ENCODE measurements at places on chromosomes 5 and 9.

DNA sequence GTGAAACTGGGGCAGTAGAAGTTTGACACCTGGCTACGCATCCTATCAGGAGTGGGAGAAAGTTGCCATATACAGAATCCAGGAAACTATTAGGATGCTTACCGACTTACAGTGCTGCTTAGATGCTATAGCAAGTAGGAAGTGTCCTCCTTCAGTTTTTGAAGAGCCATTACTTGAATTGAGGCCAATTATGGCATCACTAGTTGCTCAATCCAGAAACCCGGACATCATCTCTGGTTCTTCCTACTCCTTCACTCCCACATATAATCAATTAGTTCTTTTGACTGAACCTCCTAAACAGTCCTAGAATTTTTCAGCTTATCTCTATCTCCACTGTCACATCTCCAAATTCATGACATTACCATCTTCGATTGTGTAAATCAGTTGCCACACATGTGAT is 41.8 kb upstream of the UGCG start:
- no peak for DNase-seq

DNA sequence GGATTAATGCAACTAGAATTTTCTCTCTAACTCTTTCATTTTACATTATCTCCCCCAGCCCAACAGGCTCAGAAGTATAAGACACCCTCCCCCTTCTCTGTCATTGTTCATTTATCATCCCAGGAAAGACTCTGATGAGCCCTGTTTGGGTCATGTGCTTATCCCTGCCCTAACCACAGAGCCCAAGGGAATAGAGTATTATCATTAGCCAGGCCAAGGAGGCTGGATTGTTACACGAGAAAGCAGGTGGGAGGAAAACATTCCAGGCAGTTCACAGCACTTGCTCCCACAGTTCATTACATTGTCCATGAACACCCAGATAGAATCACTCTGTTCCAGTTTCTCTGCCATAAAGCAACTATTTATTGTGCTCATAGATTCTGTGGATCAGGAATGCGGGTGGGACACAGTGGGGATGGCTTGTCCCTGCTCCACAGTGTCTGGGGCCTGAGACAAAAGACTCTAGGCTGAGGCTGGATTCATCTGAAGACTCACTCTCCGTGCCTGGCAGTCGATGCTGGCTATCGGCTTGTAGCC is 59.5 kb upstream of the TMEM215 start:
- no peak for DNase-seq

- no peak for DNase-seq
Measured at GRCh38 chr5:143434261-143435209, 31.0 kb upstream of the NR3C1 start.

GRCh38 chr9:78357165-78357873 is 60.4 kb downstream of the PSAT1 start:
- no peak for DNase-seq

DNA sequence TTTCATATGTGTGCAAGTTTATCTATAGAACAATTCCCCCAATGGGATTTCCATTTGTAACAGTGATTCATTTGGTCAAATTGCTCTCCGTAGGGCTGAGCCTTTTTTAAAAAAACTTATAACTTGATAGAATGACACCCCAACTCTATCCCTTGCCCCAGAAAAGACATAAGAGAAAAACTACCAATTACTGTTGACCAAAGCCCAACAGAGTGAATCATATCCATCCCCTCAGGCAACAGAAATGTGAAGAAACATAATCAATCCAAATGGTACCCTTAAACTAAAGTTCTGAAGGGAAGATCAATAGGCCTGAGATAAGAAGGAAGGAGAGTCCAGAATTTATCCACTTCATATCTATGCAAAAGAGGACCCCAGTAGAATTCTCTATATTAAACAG is 17.8 kb downstream of the TICAM2 start:
- no peak for DNase-seq

DNA sequence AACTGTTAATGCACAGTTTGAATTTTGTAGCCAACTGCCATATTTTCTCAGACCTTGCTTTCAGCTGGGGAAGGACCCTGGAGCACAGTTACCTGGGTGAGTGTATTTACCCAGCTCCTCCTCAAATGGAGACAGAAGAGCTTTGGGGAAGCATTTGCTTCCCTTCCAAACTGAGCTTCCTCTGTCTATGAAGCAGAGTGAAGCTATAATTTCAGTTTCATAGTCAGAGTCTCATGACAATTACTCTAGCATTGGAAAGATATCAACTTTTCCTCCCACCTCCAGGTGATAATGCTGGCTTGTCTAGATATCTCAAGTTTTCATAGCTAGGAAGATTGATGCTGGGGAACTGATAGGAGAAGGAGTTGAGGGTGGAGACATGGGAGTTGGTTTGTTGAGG is 406.4 kb upstream of the CLINT1 start:
- no peak for DNase-seq

GRCh38 chr5:170049713-170050112 is 56.0 kb upstream of the FOXI1 start:
- no peak for DNase-seq

DNA sequence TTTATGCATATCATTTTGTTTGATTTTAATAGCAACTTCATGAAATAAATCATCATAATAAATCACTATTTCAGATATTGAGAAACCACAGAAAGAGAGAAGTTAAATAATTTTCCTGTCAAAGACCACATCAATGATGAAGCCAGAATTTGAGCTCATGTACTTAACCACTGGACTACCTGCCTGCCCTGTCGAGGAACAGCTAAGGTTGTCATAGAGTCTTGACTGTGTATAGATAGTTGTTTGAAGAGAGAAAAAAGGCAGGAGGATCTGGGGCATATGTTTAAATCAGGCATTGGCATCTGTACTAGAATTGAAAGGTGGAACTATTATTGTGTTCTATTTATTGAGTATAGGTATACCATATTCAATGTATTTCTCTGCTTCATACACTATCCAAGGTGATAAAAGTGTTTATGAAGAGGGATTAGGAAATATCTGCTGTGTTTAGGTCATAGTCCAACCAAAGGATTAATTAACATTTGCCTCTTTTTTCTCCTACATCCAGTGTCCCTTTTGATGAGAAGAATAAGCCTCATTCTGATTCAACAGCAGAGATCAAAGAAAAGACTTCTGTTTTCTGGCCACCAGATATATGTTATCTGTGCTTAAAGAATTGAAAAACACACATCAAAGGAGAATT is 37.3 kb upstream of the CDKN2B start:
- DNase-seq: no peak

- no peak for DNase-seq
Measured at GRCh38 chr9:21653091-21653490, 149.3 kb upstream of the MTAP start.

GRCh38 chr9:19113964-19114679 is 11.4 kb upstream of the HAUS6 start:
- no peak for DNase-seq

DNA sequence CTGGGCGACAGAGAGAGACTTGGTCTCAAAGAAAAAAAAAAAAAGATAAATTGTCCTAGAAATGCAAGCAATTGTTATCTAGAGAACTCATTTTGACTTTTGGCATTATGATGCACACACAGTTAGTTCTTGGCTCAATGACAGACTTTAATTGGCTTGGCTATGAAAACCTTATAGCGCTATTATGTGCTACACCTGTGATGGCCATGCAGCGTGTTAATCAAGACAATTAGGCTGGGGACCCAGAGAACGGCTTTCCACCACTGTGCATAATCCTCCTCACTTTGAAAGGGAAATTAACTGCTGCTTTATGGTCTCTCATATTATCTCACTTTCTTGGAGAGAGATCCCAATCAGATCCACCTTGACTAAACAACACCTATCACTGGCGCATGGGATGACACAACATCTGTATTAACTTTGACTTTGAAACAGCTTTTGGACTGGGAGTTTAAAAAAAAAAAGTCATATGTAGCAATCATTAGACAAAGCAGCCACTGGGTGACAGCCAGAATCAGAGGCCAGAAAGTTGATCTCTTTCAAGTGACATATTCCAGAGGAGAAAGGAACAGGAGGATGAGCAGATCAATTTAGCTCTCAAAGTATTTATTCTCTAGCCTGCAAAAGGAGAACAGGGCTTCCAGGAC is 132.5 kb downstream of the PPP2R2B start:
- no peak for DNase-seq

DNA sequence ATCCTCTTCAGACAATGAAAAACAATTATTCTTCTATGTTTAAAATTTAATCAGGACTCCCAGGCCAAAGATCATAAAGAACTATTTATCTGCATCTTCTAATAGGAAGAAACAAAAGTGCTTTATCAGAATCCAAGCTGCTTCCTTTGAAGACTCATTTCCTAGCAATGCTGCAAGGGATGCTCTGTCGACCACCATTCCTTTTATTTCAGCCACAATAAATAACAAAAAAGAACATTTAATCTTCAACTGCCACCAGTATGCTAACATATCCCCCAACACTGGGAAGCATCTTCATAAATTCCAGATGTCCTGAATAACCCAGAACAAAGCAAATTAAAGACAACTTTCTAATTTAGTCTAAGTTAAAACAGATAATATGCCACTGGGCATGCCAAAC is 68.7 kb downstream of the PKD2L2 start:
- DNase-seq: no peak

DNA sequence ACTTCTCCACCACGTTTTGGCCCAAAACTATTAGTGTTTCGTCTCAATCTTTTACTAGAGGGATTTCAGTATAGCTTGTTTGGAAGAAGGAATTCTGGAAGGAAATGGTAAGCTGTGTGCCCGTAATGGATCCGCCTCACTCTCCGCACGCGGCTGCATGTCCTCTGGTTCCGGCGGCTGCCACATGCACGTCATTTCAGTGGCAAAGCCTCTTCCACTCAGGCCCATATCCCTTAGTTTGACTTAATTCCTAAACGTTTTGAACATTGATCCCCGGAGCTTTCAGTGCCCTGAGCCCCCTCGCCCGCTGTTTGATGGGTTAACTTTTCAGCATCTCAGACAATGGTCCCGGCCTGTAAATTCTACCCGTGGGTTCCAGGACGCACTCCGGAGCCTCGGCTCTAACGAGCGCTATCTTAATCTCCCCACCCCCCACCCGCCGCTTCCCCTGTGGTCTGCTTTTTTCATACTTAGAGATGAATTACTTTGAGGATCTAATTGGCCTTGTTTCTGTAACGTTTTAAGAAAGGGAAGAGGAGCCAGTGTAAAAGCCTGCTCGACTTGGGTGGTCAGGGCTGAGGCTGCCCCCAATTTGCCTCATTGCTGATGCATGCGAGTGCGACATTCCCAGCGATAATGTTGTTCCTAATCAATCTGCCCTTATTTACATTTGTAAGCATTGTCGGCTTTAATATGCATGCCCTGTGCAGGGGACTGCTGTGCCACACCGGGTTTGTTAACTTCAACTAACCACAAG is 4.6 kb downstream of the PTCH1 start:
- DNase-seq: no peak

- no peak for DNase-seq
Measured at GRCh38 chr9:137198051-137198901, 2.3 kb downstream of the TPRN start.

DNA sequence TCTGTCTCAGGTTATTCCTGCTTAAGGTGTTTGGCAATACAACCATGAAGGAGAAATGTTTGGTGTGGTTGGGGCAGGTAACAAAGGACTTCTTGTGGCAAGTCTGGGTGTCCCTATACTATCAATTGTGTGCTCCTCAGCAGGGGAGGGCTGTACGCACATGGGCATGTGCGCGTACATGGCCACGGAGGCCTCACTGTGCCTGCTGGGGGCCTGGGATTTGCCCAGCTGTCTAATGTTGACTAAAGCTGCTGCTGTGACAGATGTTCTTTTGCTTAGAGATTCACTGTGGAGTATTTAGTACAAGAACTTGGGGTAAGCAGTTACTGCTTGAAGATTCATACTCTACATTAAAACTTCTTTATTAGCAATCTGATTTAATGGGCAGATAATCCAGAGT is 97.5 kb downstream of the HSPA4 start:
- no peak for DNase-seq

DNA sequence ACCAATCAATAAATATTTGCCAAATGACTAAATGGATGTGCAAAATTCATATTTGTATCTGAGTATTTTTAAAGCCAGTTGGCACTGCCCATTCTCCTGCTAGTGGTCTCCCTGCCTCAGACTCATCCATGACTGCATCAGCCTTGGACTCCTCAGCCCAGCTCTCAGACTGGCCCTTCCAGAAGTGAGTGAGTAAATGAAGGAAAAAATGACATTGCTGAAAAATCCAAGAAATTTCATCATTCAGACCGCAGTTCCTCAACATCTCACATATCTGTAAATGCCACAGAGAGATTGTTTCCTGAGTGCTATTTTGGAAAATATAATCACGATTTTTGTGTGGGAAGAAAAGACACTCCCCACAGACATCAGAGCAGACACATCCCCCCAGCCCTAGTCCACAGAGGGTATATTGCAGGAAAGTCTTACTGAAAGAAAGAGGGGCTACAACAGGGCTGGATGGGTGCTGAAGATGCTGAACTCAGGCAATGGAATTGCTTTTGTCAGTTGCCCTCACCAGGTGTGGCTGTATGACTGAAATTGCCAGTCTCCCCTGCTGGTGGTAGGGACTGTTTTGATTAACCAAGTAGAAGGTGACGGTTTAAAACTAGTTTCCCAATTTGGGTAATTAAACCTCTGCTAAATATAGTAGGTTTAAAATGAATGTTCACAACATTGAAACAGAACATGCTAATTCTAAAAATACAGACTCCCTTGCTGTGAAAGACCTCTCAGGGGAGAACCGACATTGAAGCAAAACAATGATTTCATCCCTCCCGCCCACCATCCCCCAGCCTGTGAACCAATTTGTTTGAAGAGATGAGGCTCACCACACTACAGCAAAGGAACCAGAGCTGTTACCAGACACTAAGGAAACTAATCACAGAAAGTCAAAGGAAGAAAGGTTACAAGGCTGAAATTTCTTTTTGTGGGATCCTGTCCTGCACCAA is 158.8 kb downstream of the DEPDC1B start:
- DNase-seq: no peak

- no peak for DNase-seq
Measured at GRCh38 chr9:85248514-85249312, 493.0 kb downstream of the AGTPBP1 start.

DNA sequence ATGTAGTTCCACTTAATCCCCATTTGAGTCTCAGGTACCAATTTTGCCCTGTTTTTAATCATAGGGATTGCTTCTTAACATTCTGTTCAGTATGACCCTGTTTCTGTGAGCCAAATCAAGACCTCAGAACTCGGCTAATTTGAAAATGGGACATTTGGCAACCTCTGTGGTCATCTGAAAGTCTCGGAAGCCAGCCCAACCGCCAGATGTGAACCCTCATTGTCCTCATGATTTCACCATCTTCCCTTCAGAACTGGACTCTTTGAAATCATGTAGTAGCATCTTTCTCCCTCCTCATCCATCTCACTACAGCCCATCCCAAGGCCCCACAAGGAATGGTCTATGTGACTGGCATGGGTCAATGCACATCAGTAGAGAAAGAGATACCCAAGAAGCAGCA is 88.9 kb downstream of the S1PR3 start:
- DNase-seq: no peak

DNA sequence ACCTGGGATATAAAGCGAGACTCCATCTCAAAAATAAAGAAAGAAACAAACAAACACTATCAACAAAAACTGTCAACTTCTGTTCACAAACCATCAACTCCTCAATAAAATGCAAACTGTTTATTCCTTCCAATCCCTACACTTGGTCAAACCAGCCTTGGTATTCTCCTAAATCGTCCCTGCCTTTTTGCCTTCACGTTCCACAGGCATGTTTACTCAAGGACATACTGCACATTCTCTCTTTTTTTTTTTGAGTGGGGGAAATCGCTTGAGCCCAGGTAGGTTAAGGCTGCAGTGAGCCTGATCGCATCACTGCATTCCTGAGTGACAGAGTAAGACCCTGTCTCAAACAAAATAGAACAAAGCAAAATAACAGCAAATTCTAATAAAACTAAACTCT is 13.0 kb downstream of the UBAP2 start:
- DNase-seq: no peak

- no peak for DNase-seq
Measured at GRCh38 chr9:37549527-37549926, 26.7 kb downstream of the FBXO10 start.

Measured in bone marrow (tissue), 2 donors.